ENCODE measurements at places on chromosomes 16 and 17.

DNA sequence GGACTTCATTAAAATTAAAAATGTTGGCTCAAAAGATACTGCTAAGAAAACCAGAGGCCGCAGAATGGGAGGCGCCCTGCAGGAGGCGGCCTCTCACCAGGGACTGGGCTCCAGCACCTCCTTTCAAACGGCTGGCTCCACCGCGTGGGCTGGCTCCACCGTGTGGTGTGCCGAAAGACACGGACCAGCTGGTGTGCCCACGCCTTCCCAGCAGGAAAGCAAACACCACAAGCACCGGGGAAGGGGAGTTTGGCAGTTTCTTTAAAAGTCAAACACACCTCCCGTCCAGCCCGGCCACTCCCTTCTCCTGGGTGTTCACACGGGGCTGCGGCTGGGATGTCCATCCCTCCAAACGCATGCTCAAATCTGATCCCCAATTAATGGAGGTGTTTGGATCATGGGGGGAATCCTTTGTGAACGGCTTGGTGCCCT lies 13.9 kb downstream of the HAGH start:
- DNase-seq = peak; percentile 31

DNA sequence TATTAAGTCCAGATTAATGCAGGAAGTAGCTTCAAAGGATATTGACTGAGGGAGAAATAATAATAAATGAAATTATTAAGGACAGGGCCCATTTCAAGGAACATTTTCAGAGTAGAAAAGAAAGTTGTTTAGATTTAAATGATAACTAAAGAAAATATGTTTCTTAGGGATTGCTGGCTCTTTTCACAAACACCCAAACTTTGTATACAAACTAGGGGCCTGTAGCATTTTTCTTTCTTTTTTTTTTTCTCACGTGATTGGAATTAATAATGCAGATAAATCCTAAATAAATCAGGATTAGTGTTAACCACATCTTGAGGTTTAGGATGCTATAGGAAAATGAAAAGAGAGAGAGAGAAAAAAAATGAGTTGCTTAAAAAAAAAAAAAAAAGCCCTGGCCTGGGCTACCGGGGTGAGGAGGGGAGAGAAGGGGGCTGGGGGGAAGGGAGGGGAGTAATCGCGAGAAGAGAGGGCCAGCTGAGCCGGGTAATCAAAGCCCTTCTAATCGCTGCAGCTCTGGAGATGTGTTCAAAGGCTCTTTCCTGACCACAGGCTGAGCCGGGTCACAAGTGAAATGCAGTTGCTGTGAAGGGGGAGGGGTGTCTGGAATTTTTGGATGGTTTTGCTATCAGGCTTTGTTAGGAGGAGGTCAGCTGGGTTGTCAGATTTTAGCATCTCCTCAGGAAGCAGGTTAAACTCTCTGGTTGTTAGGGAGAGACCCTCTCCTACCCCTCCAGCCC lies 104.6 kb upstream of the ZFHX3 start:
- DNase-seq = no peak

GRCh38 chr17:20092261-20092867 lies 83.2 kb downstream of the SPECC1 start:
- no peak for DNase-seq

DNA sequence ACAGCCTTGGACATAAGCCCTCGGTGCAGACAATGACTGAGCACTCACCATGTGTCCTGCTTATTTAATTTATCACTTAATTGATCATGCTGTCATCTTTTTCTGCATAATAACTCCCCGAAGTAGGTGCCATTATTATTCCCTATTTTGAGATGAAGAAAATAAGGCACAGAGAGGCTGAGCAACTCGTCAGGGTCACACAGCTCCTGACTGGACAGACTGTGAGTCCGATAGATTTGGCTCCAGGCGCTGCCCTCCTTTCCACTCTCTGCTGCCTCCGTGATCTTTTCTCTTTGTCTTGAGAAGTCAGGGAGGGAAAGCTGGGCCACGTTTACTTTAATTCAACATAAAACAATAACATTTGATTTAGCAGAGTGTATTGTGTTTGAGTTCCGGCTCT lies 19.0 kb upstream of the N4BP1 start:
- no peak for DNase-seq

GRCh38 chr16:8396463-8396862 lies 193.8 kb downstream of the TMEM114 start:
- DNase-seq = no peak

- no peak for DNase-seq
Observed at GRCh38 chr16:89375021-89375420, 115.3 kb downstream of the ANKRD11 start.

DNA sequence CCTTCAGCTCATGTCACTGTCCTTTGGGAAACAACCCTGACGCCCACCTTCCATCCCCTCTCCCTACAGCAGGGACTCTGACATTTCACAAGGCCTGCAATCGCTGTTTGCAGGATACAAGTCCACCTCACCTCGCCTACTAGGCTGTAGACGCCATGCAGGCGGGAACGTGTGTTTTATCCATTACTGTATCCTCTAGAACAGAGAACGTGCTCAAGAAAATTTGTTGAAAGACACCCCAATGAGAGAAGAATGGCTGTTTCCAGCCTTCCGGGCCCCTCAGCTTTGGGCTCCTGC lies 1.5 kb upstream of the TTYH2 start:
- DNase-seq = no peak

DNA sequence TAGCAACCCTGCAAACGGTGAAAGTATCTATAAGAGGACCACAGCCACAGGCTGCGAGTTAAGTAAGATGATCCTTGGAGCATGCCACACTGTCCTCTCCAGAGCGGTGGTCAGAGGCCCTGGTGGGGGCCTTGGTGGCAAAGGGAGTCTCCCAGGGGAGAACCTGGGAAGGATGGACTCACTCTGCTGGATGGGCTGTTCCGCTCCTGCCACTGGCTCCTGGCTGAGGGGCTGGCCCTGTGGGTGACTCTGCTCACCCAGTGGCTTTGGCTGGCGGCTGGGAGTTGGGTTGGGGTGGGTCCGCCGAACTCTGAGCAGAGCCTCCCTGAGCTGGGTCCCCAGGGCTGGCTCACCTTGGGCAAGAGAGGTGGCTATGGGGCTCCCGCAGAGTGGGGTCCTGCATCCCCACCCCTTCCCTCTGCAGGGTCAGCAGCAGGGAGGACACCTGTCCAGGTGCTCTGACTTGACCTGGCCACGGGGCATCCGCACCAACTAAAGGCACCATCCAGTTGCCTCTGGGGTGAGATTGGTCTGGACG lies 7.3 kb downstream of the CDK5R1 start:
- no peak for DNase-seq

- no peak for DNase-seq
Observed at GRCh38 chr16:81799138-81799504, 20.0 kb downstream of the PLCG2 start.

GRCh38 chr17:7552621-7553051 lies 3.8 kb downstream of the TNFSF12 start:
- no peak for DNase-seq

GRCh38 chr16:3020604-3021448 lies 658 bp downstream of the TNFRSF12A start:
- peak; percentile 67 for DNase-seq

DNA sequence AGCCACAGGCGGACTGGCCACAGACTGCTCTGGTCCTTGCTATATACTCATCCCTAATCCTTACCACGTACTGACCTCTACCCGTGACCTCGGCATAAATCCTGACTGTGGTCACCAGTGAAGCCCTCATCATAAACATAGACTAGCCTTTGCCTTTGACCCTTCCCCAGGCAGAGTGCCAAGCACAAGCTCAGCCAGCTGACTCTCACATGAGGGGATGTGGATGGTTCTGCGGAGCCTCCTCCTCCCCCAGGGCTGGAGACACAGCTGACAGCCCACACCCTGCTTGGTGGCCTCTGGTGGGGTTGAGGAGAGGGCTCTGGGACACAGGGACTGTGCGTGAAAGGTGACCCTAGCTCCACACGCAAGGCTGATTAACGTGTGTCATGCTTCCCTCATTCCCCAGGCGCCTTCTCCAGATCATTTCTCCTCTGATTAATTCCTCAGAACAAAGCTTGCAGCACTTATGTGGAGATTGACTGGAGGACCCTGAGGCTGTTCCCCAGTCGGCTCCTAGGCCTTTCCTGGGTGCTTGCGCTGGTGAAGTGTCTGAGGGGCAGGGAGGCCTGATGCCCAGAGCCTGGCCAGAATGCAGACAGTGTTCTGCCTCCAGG lies 241.5 kb upstream of the NLRP1 start:
- DNase-seq = no peak

- no peak for DNase-seq
Observed at GRCh38 chr17:9162275-9162985, 141.1 kb downstream of the NTN1 start.

- DNase-seq = no peak
Observed at GRCh38 chr17:6856051-6856450, 24.5 kb upstream of the TEKT1 start.

GRCh38 chr16:25109643-25110042 lies 1.9 kb upstream of the LCMT1 start:
- DNase-seq = no peak

DNA sequence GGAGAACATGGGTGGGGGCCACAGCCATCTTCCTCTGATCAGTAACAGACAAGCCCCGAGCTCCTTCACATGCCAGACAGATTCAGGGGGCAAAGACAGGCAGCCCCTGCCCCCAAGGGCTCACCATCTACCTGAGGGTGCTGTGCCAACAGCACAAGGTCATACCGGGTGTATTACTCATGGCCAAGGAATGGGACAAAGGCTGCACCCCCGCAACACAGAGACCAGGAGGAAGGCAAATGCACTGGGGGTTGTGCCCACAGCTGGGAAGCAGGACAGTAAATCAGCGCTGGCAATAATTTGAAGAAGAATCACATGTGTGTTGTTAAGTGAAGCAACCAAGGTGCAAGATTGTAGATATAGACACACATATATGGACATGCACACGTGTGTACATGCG lies 137.1 kb downstream of the C16orf95 start:
- DNase-seq = no peak

- no peak for DNase-seq
Observed at GRCh38 chr17:37742762-37743611, 1.9 kb downstream of the HNF1B start.

- no peak for DNase-seq
Observed at GRCh38 chr17:27892542-27892865, 661 bp downstream of the LYRM9 start.

- no peak for DNase-seq
Observed at GRCh38 chr16:53913920-53914319, 210.0 kb downstream of the FTO start.

GRCh38 chr17:47225436-47225858 lies 16.3 kb downstream of the MYL4 start:
- no peak for DNase-seq

GRCh38 chr17:63592797-63593196 lies 7.9 kb upstream of the TACO1 start:
- no peak for DNase-seq

DNA sequence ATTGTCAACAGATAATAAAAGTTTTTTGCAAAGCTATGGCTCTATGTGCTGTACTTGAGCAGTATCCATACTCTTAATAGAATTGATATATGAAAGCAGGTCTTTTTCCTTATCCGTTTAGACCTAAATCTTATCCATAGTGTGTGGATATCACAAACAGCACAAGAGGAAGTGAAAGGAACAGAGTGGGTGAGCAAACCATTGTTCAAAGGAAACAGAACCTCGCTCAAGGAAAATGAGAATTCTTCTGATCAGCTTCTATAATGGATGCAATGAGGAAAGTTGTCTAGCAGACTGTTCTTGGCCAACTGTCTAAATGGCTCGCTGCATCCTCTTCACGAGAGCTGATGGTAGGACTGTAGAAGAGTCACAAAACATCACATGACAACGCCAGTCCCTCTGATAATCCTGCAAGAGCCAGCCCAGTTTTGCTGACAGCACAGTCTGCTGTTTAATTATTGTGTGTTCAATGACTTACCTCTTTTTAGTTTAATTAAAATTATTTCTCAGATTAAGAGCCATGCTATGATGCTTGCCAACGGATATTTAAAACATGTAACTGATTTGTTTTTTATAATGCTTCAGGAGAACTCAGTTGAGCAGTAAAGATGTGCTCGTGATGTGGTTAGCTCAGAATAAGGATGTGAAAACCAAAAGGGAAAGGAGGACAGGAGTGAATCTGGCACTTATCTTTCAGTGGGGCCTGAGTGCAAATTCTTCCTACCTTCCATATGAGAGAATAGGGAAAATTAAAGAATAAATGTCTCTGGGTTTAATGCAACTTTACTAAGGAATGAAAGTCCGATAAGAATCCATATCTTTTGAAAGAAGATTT lies 38.5 kb downstream of the WWOX start:
- no peak for DNase-seq

DNA sequence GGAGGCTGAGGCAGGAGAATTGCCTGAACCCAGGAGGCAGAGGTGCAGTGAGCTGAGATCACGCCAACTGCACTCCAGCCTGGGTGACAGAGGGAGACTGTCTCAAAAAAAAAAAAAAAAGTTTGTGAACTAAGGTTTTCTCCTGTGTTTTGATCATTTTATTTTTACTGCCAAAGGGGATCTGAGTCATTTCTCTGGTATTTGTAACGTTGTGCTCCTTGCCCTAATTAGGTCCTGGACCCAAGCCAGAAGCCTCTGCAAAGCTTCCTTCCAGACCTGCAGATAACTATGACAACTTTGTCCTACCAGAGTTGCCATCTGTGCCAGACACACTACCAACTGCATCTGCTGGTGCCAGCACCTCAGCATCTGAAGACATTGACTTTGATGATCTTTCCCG lies 32.1 kb downstream of the IST1 start:
- DNase-seq = no peak

- DNase-seq = no peak
Observed at GRCh38 chr17:3539881-3540540, 17.6 kb downstream of the TRPV3 start.

DNA sequence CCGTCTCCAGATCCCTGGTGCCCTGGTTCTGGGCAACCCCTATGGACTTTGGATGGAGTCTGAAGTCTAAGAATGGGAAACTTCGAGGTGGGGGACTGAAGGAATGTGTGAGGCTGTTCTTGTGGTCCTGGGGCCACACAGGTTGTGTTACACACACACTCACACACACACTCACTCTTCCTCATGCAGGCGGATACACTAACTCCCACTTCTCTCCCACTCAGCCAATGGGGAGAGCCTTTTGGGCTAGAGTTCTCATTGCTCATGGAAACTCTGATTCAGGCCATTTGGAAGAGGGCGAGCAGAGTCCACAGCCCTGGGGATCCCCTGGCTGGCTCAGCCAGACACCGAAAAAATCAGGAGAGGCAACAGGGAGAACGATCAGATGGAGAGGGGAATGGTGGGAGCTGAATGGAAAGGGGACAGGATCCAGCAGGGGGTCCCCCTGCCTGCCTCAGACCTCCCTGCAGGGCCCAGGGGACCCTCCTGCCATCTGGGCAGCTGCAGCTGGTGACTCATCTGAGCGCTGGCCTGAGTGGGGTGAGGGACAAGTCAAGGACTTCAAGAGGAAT lies 9.1 kb downstream of the IGFBP4 start:
- DNase-seq = no peak
